ENCODE measurements at places on chromosomes 3 and 15. TPM values are rescaled to one million over a fixed set of nuclear protein-coding genes. Genes with fewer than 3 reads are reported as not detected.

GRCh38 chr3:112805126-112805525 lies 41.5 kb downstream of the CD200R1L start:
- H3K4me3 ChIP-seq: no peak overlapping the region
- no peaks in the 10 kb centered on the region for H3K4me1 ChIP-seq
- no peaks in the 10 kb centered on the region for H3K36me3 ChIP-seq

- peaks cover 3% of the 10 kb centered on the region for H3K4me1 ChIP-seq
- no peaks in the 10 kb centered on the region for H3K36me3 ChIP-seq
- no peak overlapping the region for H3K4me3 ChIP-seq
- no peak overlapping the region for H3K27ac ChIP-seq
These were observed 45.9 kb downstream of the PPARG start for GRCh38 chr3:12334786-12335185.

GRCh38 chr3:191263850-191264249 lies 64.8 kb downstream of the OSTN start:
- H3K27ac ChIP-seq: no peak overlapping the region
- H3K27me3 ChIP-seq: no peaks in the 10 kb centered on the region
- H3K4me3 ChIP-seq: no peak overlapping the region

DNA sequence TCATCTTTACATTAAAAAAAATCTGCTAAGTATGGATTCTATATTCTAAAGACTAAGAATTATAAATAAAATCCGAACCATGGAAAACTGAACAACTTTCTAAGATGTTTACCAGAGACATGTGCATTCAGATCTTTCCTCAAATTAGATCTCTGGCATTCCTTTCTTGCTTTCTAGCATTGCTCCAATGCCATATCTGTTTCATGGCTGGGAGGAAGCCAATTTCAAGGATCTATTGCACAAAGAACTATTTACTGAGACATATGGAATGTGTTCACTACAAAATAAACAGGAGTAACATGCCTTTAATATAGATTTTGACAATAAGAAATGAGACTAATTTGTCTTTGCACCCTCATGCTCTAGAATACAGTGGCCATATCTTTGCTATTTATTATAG lies 45.1 kb upstream of the NANOGP8 start:
- DNase-seq: no peak
- no peaks in the 10 kb centered on the region for H3K4me1 ChIP-seq
- H3K27me3 ChIP-seq: no peaks in the 10 kb centered on the region
- no peak overlapping the region for H3K27ac ChIP-seq

- no peaks in the 10 kb centered on the region for H3K4me1 ChIP-seq
- H3K27me3 ChIP-seq: no peaks in the 10 kb centered on the region
- H3K27ac ChIP-seq: no peak overlapping the region
These were observed 32.4 kb downstream of the SELENOT start for GRCh38 chr3:150635526-150635925.

DNA sequence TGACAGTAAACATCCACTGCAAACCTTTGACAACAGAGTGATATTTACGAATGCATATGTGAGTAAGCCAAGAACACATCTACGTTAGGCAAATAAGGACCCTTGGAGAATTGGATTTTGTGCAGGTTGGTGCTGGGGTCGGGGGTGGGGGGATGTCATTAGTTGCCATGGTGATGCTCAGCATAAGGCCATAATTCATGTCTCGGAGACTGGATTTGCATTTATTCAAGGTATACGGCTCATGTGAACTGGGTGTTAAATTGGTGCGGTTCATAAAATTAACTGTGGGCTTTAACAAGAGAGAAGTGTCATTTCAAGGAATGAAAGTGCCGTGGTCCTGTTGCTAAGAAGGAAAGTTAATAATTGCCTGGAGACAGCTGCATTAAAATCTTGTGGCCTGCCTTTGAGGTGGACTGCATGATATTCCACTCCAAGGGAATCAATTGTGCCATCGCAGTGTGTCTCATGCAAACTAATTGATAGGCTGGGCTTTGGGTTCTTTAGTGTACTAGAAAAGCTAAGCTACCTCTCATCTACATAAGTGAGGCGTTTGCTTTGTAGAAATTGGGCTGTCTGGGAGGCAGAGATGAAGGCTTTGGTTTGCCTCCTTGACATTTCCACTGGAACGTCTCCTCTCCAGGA lies 228.9 kb upstream of the FEZF2 start:
- H3K27me3 ChIP-seq: no peaks in the 10 kb centered on the region
- DNase-seq: no peak
- no peaks in the 10 kb centered on the region for H3K4me1 ChIP-seq
- no peak overlapping the region for H3K4me3 ChIP-seq
- no peak overlapping the region for H3K27ac ChIP-seq
- no peaks in the 10 kb centered on the region for H3K36me3 ChIP-seq

GRCh38 chr3:105827959-105828358 lies 40.9 kb downstream of the CBLB start:
- no peak for DNase-seq
- no peak overlapping the region for H3K27ac ChIP-seq
- H3K4me3 ChIP-seq: no peak overlapping the region
- H3K27me3 ChIP-seq: no peaks in the 10 kb centered on the region

Gene SMCO1
- not detected for polyA plus RNA-seq

Gene ADAMTS17
- 6.5 TPM for polyA plus RNA-seq

Gene SLTM
- polyA plus RNA-seq: 20.4 TPM
